ENCODE measurements at places on chromosomes 7 and 10.

DNA sequence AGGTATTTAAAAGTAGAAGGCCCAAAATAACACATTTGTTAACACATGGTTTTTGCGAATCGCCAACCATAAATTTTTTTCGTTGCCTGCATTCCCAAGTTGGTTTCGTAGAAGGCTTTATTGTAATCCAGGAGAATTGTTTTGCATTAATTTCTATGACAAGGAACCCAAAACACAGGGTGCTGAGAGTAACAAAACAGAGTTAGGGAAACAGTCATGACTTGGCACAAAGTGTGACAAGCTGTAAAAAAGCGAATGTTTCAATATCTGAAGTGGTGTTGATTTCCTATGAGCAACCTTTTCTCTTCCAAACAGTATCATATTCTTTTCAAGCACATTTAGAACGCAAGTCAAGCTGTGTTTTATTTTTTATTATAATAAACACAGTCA lies 63.6 kb downstream of the C10orf67 start:
- DNase-seq, result no peak

GRCh38 chr7:135321556-135321955 lies 87.9 kb downstream of the STRA8 start:
- DNase-seq, result no peak

- peak; percentile 46 for DNase-seq
Observed at GRCh38 chr10:96017191-96017687, 26.1 kb upstream of the CCNJ start.

- no peak for DNase-seq
Observed at GRCh38 chr7:10211016-10211415, 762.7 kb upstream of the PHF14 start.

DNA sequence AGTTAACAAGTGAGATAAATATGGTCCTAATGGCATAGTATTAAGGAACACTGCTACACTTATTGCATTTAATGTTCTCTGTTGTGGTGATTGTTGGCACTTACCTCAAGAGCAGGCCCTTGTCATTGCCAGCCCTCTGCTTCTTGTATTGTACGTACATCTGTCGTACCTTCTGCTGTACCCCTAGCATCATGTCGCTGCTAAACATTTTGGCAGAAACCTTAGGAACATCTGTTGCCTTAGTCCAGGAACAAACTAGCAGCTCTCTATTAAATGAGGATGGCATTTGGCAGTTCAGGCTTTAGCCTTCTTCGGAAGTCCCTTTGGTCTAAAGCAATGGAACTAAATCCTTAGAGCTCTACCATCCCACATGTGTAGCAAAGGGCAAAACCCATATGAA lies 47.6 kb downstream of the PRKG1 start:
- DNase-seq, result no peak

- no peak for DNase-seq
Observed at GRCh38 chr7:90246171-90246570, 1.2 kb downstream of the CFAP69 start.

GRCh38 chr7:39501358-39501757 lies 64.8 kb upstream of the YAE1 start:
- no peak for DNase-seq

GRCh38 chr7:47382200-47382599 lies 199.7 kb downstream of the TNS3 start:
- no peak for DNase-seq

DNA sequence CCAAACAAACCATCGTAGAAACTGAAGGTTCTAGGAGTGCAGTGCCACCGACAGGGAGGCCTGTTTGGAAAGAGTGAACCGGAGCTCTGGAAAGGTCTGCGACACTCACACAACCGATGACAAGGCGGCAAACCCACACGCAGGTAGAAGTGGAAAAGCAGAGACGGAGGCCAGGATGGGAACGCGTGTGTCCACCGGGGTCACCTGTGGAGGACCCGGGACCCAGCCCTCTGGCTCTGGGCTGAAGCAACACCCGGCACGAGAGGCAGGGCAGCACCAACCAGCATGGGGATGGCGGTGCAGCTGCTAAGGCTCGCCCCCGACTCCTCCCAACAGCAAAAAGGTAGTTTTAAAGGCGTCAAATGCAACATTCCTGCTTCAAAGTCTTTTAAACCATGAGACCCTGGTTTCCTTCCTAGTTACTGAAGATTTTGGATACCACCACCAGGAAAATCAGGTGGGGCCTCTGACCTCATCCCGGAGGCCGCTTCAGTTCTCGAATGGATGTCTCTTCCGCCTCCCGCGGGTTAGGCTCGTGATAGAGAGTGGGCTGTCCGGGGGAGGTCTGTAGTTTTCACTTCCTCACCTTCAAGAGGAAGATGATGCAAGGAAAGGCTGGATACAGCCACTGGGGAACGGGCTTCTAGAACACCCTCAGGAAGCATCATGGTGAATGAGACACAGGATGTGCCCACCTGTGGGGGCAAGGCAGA lies 115.5 kb downstream of the SMURF1 start:
- no peak for DNase-seq

DNA sequence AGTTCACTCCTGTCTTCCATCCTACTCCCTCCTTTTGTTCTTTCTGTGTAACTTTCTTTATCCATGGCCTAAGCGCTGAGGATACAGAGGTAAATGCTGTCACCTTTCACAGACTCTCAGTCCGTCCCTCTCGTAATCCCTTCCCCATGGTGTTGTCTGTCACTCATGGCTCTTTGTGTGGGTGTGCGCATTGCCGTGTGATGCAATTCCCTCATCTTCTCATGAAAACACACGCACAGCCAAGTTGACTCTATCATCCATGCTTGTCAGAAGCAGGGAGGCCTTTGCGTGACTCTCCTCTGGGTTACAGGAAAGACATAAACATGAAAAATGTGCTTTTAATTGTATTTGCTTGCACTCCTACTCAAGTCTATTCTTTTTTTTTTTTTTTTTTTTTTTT lies 125.6 kb upstream of the C7orf33 start:
- DNase-seq, result no peak

- DNase-seq, result no peak
Observed at GRCh38 chr10:132693676-132694075, 92.3 kb downstream of the NKX6-2 start.

DNA sequence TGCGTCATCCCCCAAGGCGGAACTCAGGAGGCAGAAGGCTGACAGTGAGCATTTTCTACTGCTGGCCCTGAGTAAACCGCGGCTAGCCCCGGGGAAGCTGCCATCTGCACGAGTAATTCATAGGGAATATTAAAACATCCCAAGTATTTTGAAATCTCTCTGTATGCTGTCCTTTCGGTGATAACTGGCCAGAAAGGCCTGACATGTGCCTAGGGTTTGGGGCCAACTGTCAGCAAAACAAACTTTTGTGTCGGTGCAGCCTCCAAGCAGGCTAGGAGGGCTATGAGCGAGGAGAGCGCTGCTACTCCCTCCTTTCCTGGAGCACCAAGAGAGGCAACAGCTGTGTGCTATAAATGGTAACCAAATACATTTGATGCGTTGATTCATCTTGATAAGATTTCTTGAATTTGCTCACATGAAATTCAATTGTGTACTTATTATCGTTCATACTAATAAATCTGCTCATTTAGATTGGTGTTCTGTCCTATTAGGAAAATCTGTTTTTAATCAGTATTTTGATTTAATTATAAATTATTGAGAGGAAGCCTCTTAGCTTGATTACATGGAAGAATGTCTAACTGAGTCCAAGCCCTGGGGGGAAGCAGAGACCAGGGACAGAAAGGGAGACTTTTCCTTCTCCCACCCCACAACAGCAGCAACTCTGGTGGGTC lies 124.4 kb upstream of the NPS start:
- DNase-seq, result no peak

GRCh38 chr7:44935583-44935982 lies 43.2 kb downstream of the MYO1G start:
- DNase-seq, result no peak

DNA sequence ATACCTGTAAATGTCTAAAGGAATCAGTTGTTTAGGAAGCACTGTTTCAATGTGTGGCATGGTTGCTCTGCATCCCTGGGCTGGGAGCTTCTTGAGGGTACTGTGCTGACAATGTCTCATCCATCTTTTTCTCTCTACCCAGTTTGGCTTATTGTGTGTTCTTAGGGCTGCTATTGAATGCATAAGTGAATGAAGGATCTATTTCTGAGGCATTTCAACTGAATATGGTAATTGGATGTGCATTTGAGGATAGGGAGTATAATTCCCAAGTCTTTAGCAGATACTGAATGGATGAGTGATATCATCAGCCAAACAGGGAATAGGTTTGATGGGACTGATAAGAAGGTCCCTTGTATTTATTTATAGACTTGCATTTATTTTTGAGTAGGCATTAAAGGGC lies 64.1 kb downstream of the ANLN start:
- DNase-seq, result no peak

- no peak for DNase-seq
Observed at GRCh38 chr10:86232644-86233043, 134.0 kb downstream of the GRID1 start.

DNA sequence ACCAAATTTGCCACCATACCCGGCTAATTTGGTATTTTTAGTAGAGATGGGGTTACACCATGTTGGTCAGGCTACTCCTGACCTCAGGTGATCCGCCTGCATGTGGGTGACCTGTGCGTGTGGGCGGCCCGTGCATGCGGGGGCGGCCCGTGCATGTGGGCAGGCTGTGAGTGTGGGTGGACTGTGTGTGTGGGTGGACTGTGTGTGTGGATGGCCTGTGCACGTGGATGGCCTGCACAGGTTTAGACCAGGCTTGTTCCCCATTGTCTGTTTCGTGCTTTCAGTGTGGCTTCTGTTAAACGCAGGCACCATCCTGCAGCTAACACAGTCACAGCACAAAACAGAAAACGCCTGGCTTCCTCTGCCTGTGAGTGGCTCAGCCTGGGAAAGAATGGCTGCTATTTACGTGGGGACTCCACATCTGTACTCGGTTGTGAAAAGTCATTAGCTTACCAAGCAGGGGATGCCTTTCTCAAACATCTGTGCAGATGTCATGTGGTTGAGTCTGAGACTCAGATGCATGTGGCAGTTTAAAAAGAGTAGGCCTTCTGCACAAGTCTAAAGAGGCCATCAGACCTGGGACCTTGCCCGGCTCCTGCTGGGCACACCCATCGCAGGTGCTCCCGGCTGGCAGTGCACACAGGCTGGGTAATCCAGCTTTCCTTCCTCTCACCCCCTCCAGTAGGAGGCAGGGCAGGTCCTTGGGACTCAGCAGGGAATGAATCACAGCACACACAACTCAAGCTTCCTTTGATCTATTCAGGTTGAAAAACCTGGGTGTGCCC lies 91.6 kb downstream of the COBL start:
- no peak for DNase-seq

DNA sequence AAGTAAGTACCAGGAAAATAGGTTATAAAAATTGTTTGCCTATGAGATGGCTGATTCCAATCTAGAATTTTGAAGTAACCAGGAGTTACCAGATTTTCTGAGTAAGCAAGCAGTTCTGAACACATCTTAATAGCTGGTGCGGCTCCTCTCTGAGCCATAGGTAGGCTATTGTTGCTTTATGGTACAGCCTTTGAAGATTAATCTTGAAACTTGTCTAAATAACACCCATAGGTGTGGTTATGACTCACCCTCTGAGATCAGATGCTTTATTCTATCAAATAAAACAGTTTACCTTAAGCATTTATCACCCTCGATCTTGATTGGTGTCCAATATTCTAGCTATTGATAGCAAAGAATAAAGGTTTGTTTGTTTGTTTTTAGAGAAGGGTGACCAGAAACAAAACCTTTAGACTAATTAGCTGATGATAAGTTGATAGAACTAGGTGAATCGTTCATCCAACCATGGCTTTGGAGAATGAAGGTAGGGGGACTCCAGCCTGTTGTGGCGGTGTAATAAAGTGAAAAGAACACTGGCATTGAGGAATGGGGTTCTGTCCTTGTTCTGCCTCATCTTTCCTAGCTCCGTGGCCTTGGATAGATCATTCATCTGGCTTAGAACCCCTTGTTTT lies 72.2 kb downstream of the VTI1A start:
- peak; percentile 5 for DNase-seq

DNA sequence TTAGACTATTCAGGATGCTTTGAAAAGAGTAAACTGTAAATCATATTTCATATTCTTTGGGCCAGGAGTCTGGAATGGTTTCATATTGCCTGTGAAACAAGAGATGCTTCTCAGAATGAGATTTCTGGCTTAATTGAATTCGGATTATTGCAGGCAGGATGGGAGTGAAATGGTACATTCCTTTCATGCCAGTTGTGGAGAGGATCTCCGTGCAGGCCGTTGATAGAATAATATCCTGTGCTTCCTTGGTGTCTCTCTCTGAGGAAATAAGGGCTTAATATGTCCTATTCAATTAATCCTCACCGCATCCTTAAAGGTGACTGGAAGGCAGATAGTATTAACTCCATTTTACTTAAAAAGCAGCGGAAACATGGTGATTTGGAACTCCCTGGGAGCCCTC lies 56.6 kb downstream of the CUX1 start:
- no peak for DNase-seq

DNA sequence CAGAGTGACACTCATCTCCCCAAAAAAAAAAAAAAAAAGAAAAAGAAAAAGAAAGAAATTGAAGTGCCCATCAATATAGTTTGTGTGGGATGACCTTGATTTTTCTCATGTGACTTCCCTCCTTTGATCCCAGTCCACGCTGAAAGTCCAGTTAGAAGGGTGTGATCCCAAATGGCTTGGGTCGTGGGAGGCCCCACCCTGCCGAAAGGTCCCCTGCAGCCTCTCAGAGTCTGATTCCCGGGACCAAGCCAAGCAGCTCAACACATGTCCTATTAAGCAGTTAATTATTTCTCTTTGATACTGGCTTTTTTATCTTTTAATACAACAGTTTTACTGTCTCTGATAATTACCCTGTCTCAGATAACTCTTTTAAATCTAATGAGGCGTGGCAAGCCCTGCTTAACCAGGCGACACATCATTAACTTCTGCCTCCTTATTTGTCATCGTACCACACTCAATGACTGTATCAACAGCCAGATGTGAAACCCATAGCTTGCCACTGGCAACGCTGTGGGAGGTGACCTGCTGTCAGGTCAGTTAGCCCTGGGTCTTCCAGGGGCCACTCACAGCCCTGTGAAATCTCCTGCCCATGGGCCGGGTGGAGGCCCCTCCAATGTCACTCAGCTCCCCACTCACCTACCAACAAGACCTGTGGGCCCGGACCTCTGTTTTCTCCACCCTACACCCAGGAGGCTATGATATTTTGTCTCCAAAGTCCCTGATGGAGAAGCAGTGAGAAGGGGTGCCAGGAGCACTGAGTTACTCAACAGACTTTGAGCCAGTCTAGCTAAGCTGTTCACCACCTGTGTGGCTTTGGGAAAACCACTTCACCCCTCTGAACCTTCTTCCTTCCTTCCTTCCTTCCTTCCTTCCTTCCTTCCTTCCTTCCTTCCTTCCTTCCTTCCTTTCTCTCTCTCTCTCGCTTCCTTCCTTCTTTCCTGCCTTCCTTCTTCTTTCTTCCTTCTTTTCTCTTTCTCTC lies 110.0 kb upstream of the SFMBT2 start:
- DNase-seq, result no peak

- DNase-seq, result no peak
Observed at GRCh38 chr10:60677531-60678129, 100.6 kb upstream of the CDK1 start.
